Neuronal stem cell (in vitro differentiated cells): ENCODE measurements at places on chromosomes 16 and 17.

- DNase-seq, result no peak
Measured at GRCh38 chr16:3857189-3858043, 23.1 kb downstream of the CREBBP start.

GRCh38 chr16:11258553-11259492, 2.8 kb upstream of the SOCS1 start:
- DNase-seq, result no peak

DNA sequence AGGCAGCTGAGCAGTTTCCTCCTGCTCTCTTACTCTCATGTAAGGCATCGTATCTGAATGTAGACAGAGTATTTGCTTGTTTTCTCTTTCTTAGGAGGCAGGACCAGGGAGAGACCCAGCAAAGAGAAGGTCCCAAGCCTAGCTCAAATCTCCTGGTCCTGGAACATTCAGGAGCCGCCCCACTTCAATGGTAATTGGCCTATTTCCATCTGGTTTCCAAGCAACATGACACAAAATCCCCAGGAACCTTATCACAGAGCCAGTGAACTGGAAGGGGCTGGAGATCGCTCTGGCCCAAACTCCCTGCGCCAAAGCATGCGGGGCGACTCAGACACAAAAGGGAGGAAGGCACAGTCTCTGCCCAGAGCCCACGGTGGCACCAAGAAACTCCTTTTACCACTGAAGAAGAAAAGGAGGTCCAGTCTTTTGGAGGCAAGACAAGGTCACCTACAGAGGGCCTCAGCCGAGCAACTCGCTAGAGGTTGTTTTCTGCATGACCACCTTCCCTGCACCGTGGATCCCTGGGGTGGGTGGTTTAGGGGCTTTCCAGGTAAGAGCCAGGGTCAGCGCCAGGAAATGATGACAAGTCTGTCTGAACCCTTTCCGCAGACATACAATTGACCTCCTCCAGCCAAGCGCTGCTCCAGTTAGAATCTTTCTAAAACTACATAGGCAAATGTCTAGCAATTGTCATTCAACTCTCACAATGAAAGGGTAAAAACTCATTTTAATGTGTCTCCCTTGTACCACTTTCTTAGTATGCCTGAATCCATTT, 394.7 kb downstream of the SOX9 start:
- no peak for DNase-seq

DNA sequence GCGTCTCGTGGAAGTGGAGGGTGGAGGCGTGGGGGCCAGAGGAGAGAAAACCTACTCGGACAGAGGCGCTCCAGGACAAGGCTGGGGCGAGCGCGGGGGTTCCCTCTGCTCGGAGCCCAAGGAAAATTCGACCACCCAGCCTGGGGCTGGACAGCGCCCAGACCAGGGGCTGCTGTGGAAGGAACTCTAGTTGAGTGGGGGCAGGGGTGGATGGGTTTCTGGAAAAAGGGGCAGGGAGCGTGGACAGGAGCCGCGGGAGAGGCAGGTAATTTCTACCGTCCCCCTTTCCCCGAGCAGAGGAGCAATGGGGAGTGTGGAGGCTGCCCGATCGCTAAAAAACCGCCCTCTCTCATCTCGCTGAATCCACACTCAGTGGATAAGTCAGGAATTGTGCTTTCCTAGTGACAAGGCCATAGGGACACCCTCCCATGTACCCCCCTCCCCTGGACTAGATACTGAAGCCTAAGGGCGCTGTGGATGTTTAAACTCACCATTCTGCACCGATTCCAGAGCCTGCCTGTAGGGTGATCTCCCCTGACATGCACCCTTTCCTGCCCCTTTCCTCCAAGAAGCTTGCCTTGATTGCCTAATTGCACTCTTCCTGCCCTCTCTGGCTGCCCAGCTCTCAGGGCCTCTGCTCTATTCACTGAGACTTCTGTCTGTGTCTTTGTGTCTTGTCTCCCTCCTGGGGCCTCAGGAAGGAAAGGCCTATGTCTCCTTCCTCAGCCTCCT, 90.7 kb upstream of the TMEM97 start:
- DNase-seq, result no peak

GRCh38 chr16:67651039-67651438, 6.1 kb downstream of the CARMIL2 start:
- DNase-seq, result no peak

DNA sequence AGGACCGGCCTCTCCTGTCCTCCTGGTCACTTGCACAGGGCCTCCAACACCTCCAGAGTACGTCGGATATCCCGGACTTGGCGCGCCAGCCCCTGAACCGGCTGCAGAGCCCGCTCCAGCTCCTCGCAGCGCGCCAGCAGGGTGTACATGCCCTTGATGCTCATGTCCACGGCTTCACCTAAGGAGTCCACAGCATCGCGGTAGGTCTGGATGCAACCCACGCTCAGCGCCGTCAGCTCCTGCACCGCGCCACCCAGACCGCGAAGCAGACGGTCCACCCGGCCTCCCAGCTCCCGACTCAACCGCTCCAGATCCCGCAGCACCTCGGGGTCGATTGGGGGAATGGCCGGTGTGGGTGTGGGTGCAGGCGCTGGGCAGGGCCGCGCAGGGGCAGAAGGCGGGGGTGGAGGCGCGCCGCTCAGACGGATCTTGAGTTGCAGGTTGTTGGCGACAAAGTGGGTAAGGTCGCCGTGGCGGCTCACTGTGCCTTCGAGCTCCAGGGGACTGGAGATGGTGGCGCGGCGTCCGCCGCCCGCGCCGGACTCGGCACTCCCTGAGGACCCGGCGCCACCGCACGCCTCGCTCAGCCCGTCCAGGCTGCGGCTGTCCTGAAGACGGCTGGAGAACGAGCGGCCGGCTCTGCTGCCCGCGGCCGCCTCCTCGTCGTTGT, 804 bp downstream of the BORCS6 start:
- DNase-seq, result no peak

- DNase-seq, result no peak
Measured at GRCh38 chr16:66054095-66054494, 312.4 kb upstream of the CDH5 start.

DNA sequence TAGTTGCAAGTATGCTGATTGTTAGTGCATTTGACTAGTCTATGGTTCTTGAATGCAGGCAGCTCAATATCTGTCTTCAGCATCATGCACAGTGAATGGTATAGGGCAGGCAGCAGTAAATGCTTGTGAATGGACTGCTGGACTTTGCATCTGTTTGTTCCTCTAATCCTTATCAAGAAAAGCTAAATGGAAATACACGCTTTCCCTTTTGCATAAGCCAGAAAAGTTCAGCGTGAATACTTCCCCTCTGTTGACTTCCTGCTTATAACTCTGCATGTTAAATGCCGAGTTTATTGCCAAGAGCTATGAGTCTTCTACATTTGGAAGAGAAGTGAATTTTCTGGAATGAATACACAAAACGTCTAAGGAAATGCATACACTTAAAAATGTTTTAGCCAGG, 127.9 kb upstream of the CPHXL start:
- no peak for DNase-seq

GRCh38 chr16:56950881-56951771, 10.6 kb upstream of the CETP start:
- peak; percentile 24 for DNase-seq

DNA sequence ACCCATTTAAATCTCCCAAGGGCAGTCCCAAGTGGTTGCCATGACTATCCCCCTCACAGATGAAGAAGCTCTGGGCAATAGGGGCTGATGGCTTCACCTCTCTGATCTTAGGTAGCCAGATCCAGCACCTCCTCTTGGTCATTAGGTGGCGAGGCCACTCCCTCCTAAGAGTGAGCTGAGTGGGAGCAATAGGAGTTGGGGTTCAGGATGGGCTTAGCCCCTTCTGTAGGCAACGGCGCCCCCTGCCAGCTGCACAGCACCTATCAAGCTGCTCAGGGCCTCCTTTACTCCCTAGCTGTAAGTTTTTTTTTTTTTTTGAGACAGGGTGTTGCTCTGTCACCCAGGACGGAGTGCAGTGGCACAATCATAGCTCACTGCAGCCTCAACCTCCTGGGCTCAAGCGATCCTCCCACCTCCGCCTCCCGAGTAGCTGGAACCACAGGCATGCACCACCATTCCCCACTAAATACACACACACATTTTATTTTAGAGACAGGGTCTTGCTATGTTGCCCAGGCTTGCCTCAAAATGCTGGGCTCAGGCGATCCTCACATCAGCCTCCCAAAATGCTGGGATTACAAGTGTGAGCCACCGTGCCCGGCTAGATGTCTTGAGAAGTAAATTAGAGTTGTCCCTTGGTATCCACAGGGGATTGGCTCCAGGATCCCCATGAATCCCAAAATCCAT, 3.5 kb upstream of the RRAD start:
- DNase-seq, result no peak

GRCh38 chr17:29376667-29377270, 13.4 kb upstream of the TAOK1 start:
- peak; percentile 42 for DNase-seq

DNA sequence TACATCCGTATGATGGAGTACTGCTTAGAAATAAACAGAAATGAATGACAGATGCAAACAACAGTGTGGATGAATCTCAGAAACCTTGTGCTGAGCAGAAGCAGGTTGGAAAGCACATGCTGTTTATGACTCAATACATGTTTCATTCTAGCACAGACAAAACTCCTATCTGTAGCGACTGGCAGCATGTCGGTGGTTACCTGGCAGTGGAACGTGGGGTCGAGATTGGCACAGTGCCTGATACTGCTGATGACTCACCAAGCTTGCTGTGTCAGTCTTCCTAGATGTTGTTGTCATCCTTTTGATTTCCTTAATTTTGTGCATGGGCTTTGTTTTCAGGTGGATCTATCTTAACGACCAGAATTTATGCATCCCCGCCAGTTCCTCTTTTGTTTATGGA, 62.1 kb downstream of the GAN start:
- DNase-seq, result no peak

DNA sequence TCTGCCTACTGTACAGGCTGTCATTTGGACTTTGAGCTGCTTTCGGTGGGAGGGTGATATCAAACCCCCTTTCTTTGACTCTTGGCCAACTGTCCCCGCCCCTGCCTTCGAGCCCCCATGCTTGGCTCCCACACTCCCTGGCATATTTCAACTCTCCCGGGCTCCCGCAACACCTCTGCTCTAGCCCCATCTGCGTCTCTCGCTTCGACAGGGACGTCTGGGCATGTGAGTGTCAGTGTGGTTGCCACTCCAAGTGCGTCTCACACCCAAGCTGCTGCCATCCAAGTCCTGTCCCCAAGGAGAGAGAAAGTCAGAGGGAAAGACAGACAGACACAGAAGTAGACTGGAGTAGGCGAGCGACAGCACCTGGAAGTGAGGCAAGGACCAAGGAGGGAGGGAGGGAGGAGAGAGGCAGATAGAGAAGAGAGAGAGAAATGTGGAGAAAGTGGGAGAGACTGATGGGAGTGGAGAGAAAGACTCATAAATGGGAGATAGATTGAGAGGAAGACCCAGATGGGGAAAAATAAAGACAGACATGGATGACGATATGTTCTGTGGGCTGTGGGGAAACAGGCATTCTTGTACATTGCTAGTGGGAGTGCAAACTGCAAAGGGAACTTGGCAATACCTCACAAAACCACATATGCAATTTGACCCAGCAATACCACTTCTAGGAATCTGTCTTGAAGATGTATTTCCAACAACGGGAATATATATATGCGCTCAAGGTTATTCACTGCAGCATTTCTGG, 11.8 kb downstream of the STARD3 start:
- DNase-seq, result no peak

DNA sequence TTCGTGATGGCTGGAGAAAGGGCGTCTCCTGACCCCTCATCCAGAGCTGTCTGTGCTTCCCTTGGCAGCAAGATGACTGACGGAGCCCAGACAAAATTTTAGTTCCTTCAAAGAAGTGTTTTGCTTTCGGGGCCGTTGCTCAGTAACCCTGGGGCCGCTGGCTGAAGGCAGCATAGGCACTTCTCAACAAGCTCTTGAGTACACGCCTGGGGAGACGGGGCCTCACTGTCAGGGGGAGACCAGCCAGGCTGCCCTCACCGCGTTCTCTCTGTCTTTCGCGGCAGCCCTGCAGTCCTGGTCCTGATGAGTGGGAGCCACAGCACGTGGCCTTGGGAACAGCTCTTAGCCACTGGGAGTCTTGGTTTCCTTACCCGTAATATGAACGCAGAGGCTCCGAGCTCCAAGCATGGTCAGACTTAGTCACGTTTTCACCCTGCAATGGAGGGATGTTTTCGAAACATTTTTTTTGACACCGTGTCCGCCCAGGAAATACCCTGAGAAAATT, 86.0 kb downstream of the IRF8 start:
- DNase-seq, result no peak

DNA sequence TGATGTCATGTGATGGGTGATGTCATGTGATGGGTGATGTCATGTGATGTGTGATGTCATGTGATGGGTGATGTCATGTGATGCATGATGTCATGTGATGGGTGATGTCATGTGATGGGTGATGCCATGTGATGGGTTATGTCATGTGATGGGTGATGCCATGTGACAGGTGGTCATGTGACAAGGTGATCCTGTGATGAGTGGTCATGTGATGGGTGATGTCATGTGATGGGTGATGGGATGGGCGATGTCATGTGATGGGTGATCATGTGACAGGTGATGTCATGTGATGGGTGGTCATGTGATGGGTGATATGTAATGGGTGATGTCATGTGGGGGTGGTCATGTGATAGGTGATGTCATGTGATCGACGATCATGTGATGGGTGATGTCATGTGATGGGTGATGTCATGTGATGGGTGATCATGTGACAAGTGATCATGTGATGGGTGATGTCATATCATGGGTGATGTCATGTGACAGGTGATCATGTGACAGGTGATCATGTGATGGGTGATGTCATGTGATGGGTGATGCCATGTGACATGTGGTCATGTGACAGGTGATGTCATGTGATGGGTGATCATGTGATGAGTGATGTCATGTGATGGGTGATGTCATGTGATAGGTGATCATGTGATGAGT, 17.2 kb downstream of the CD300LB start:
- DNase-seq, result peak; percentile 36

GRCh38 chr16:14409563-14409962, 220.5 kb downstream of the PARN start:
- no peak for DNase-seq

GRCh38 chr17:29866746-29867404, 63.2 kb downstream of the SSH2 start:
- no peak for DNase-seq

DNA sequence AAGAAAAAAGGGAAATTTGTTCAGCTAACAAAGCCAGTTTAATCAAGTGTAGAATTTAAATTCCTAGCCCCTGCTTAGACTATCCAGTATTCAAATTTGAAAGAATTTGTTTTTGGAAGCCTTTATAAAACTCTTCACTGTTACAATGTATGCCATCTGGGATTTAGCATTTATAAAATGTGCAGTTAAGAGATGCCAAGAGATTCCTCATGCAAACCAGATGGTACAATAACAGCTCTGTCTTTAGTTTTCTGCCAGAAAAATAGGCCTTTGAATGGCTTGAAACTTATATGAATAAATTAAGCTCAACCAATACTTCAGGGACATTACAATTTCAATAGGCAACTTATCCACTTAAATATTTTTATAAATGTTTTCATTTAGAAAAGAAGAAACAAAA, 6.8 kb upstream of the ANKS4B start:
- no peak for DNase-seq

DNA sequence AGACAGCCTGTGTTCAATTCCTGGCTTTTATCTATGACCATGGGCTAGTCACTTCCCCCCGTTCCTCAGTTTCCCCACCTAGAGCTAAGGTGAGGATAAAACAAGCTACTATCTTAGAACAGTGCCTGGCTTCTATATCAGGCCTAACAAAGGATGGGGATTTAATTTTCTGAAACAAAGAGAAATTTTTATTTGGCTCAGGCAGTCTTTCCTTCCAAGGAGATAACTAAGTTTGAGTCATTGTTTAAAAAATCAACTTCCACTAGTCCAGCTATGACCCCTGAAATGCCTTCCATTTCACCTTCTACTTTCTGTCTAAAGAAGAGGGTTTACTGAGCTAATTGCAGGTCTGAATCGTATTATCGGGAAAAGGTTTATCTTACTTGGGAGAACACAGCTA, 99.0 kb downstream of the CMIP start:
- no peak for DNase-seq

- peak; percentile 18 for DNase-seq
Measured at GRCh38 chr17:41322094-41322902, 6.8 kb upstream of the KRTAP17-1 start.
